ENCODE measurements at places on chromosomes 1 and 21. TPM values are rescaled to one million over a fixed set of nuclear protein-coding genes. Genes with fewer than 3 reads are reported as not detected.

PKLR gene
- total RNA-seq: not detected

DNA sequence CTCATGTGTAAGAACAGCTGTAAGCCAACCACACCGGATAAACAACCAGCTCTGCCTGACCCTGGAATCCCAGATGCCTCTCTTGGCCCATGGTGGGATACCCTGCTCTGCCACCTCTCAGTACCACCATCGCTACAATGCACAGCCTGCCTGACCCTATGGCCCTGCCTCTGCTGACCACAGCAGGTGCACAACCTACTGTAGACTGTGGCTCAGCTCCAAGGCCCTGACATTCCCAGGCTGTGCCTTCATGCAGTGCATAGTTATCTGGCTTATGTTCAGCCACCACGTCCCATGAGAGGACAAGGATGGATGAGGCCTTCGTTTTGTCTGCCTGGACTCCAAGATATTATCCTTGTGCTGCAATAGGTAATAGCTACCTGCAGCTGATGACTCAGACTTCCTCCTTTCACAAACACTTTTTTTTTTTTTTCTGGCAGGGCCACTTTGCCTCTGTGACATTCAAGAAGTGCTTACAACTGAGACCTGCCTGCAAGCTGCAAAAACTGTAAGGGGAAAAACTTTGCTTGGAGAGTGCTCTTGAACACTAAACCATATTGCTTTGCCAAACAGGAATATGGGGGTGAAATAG lies 177.7 kb downstream of the URB2 start:
- peaks cover 4% of the 10 kb centered on the region for H3K27me3 ChIP-seq
- H3K27ac ChIP-seq: no peak overlapping the region
- no peak overlapping the region for H3K4me3 ChIP-seq
- no peaks in the 10 kb centered on the region for H3K36me3 ChIP-seq
- H3K4me1 ChIP-seq: no peaks in the 10 kb centered on the region

GRCh38 chr1:66788231-66788939 lies 12.7 kb downstream of the INSL5 start:
- H3K4me3 ChIP-seq: peak overlapping the region; percentile 54
- H3K27me3 ChIP-seq: no peaks in the 10 kb centered on the region
- H3K27ac ChIP-seq: peak overlapping the region; percentile 49
- H3K4me1 ChIP-seq: peaks cover 25% of the 10 kb centered on the region

TMEM61 gene
- total RNA-seq: not detected

REG4 gene
- total RNA-seq: 0.47 TPM

GRCh38 chr1:10014016-10014415 lies 17.0 kb downstream of the RBP7 start:
- no peaks in the 10 kb centered on the region for H3K36me3 ChIP-seq
- peaks cover 2% of the 10 kb centered on the region for H3K27me3 ChIP-seq
- DNase-seq: no peak
- H3K4me3 ChIP-seq: no peak overlapping the region
- no peak overlapping the region for H3K27ac ChIP-seq

DNA sequence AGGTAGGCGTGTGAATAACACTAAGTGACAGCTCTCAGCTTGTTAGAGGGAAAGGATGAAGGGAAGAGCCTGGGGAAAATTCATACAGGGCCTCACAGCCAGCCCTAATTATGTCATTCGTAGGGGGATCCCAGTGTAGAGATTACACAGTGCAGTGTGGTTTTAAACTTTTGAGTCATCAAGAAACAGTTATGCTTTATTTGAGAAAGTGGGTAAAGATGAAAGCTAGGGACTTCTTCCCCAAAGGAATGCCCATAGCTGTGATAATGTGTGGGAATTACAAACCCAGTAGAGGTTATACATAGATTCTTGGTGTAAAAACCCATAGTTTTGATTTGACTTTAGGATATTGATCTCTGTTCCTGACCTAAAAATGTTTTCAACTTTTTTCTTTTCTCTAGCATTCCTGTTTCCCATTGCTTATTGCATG lies 1.9 kb downstream of the TTF2 start:
- H3K27me3 ChIP-seq: no peaks in the 10 kb centered on the region
- peaks cover 38% of the 10 kb centered on the region for H3K4me1 ChIP-seq
- H3K36me3 ChIP-seq: peaks cover 48% of the 10 kb centered on the region
- H3K27ac ChIP-seq: peak overlapping the region; percentile 43

DNA sequence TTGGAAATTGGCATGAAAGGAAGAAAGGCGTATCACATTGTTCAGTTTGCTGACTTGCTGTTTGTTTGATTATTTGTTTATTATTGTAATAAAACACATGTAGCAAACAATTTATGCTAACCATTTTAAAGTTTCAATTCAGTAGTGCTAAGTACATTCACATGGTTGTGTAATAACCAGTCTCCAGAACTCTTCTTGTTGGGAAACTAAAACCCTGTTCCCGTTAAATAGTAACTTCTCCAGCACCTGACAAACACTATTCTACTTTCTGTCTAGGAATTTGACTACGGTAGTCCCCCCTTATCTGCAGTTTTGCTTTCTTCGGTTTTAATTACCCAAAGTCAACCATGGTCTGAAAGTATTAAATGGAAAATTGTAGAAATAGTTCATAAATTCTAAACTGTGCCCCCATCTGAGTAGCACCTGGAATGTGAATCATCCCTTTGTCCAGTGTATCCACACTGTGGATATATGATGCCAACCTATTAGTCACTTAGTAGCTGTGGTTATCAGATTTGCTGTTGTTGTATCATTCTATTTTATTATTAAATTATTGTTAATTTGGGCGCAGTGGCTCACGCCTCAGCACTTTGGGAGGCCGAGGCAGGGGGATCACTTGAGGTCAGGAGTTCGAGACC lies 5.5 kb downstream of the MORC3 start:
- DNase-seq: no peak
- H3K4me3 ChIP-seq: no peak overlapping the region
- H3K36me3 ChIP-seq: peaks cover 34% of the 10 kb centered on the region
